ENCODE measurements at places on chromosomes 6 and 20. TPM values are rescaled to one million over a fixed set of nuclear protein-coding genes. Genes with fewer than 3 reads are reported as not detected.

TRIM26 gene
- polyA plus RNA-seq, result 24.6 TPM

OLIG3 gene
- polyA plus RNA-seq, result 0.07 TPM

DNA sequence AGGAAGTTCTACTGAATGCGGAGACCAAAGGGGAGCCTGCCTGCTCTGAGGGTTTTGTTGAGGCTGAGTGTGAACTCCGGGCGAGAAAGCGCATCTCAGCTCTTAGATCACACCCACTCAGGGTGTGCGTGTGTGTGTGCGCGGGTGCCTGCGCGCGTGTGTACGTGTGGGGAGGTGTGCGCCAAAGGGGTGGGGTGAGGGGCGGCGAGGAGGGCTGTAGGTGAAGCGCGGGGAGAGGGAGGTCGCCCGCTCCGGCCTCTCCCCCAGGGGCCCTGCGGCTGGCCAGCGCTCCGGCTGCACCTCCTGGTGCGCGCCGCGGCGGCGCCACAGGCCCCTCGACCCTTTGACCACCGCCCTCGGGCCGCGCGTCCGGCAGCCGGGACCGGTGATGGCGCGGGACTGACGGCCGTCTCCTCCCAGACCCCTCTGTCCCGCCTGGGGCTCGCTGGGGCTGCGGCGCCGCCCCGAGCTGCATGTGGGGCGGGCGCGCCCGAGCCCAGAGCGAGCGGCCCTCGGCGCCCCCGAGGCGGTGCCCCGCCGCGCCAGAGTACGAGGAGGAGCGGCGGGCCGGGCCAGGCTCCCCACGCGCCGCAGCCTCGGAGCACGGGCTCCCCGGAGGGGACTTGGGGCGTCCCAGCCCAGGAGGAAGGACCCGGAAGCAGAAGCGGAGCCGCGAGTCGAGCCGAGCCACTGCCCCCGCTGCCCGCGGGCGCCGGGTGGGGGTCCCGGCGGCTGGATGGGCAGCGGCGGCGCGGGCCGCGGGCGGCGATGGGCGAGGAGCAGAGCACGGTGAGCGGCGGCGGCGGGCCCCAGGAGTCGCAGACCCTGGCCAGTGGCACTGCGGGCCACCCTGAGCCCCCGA, at the start of gene RNF217:
TSS of gene RNF217 (plus strand) at position 661 of the 862 bp plus-strand sequence. CDS start at position 769, 108 bp downstream.
- H3K4me1 ChIP-seq, result peaks cover 17% of the 10 kb centered on the region
- H3K27me3 ChIP-seq, result no peaks in the 10 kb centered on the region
- peak within 1 kb of the TSS; percentile 87 for H3K27ac ChIP-seq
- H3K4me3 ChIP-seq, result peak within 1 kb of the TSS; percentile 87
- DNase-seq, result peak; percentile 60

TMEM239 gene
- not detected for polyA plus RNA-seq

GRCh38 chr6:89596056-89596455, 42.5 kb downstream of the LYRM2 start:
- DNase-seq, result no peak
- no peak overlapping the region for H3K27ac ChIP-seq
- no peaks in the 10 kb centered on the region for H3K4me1 ChIP-seq
- H3K27me3 ChIP-seq, result no peaks in the 10 kb centered on the region

TRERF1 gene
- polyA plus RNA-seq, result 1.3 TPM

CPNE5 gene
- 1.2 TPM for polyA plus RNA-seq

COL11A2 gene
- 3.1 TPM for polyA plus RNA-seq

- no peaks in the 10 kb centered on the region for H3K4me1 ChIP-seq
- H3K27me3 ChIP-seq, result no peaks in the 10 kb centered on the region
- no peak overlapping the region for H3K4me3 ChIP-seq
- H3K36me3 ChIP-seq, result no peaks in the 10 kb centered on the region
- no peak overlapping the region for H3K27ac ChIP-seq
- DNase-seq, result no peak
Observed at GRCh38 chr6:93123585-93123984, 295.8 kb downstream of the EPHA7 start.

SLC22A3 gene
- polyA plus RNA-seq, result 0.66 TPM

DNA sequence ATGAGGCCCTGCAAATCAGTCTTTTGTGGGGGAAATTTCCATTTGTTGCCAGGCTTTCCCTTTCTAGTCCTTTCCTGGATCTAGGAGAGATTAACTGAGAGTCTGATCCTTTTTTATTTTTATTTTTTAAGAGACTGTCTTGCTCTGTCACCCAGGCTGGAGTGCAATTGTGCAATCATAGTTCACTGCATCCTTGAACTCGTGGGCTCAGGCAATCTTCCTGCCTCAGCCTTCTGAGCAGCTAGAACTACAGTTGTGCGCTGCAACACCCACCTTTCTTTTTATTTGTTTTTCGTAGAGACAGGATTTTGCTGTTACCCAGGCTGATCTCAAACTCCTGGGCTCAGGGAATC, 22.9 kb downstream of the OR2B2 start:
- H3K27ac ChIP-seq, result no peak overlapping the region
- H3K4me3 ChIP-seq, result no peak overlapping the region
- H3K36me3 ChIP-seq, result no peaks in the 10 kb centered on the region
- DNase-seq, result no peak

DNA sequence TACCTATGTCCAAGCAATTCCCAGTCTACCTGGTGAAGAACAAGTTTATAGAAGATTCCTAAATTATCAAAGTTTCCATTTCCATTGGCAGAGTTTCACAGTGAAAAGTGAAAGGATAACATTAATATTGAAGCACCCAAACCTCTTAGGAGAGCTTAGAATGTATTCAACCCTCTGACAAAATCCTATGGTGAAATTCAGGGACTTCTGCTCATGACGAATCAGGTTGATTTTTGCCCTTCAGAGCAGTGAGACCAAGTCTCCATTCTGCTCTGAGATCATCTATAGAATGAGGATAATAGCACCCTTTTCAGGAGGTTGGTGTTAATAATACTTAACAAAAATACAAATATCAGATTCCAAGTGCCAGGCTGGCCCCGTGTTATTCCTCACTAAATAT, 15.5 kb downstream of the SERPINB1 start:
- no peak overlapping the region for H3K4me3 ChIP-seq
- H3K27ac ChIP-seq, result no peak overlapping the region
- no peaks in the 10 kb centered on the region for H3K36me3 ChIP-seq

MCCD1 gene
- not detected for polyA plus RNA-seq

ENPP4 gene
- polyA plus RNA-seq, result 9.9 TPM

MCHR2 gene
- not detected for polyA plus RNA-seq

GRCh38 chr6:161836643-161837448, 563.0 kb upstream of the AGPAT4 start:
- H3K4me1 ChIP-seq, result no peaks in the 10 kb centered on the region
- H3K27ac ChIP-seq, result no peak overlapping the region
- H3K4me3 ChIP-seq, result no peak overlapping the region
- H3K27me3 ChIP-seq, result no peaks in the 10 kb centered on the region

GRCh38 chr20:32963176-32963575, 41.1 kb downstream of the SUN5 start:
- H3K36me3 ChIP-seq, result no peaks in the 10 kb centered on the region
- no peaks in the 10 kb centered on the region for H3K4me1 ChIP-seq
- H3K27ac ChIP-seq, result no peak overlapping the region
- H3K27me3 ChIP-seq, result no peaks in the 10 kb centered on the region

DNA sequence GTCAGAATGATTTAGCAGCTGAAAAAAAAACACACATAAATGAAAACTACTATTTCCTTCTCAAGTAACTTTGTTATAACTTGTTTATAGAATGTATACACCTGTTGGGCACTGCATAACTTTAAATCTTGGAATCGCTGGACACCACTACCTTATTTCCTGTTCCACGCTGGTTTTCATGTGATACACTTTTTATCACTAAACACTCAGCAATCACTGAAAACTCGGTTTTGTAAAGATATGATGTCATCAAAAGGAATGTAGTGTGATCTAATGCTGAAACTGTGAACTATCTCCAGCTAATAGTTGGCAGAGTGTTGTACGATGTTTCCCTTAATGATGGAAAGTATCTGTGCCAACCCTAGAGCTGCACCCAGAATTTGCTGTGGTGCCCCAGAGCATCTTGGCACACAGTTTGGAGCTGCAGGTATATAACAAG, 127.9 kb downstream of the BACH2 start:
- peaks cover 5% of the 10 kb centered on the region for H3K4me1 ChIP-seq
- H3K4me3 ChIP-seq, result no peak overlapping the region
- no peaks in the 10 kb centered on the region for H3K36me3 ChIP-seq

DNA sequence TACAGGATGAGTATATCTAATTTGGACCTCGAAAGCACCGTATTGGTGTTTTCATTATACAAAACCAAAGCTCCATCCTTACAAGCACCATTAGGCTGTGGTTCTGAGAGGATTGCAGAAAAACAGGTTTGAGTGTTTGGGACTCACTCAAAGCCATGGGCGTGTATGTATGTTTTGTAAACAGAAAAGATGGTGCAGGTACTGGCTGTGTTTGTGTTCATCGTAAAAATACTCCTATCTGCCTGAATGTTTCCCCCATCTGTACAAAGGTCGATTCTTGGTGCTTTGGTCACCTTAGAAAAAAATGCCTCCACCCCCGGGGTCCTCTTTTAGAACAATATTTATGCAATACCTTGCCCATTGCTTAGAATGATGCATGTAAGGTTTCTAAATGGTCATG, 286.6 kb downstream of the TSHZ2 start:
- no peaks in the 10 kb centered on the region for H3K36me3 ChIP-seq
- no peak overlapping the region for H3K4me3 ChIP-seq
- H3K27ac ChIP-seq, result no peak overlapping the region
- H3K27me3 ChIP-seq, result no peaks in the 10 kb centered on the region

FAM217A gene
- 0.76 TPM for polyA plus RNA-seq

GRCh38 chr20:57265997-57266290, 497 bp downstream of the BMP7 start:
- H3K4me1 ChIP-seq, result no peaks in the 10 kb centered on the region
- H3K4me3 ChIP-seq, result no peak overlapping the region
- DNase-seq, result no peak
- no peak overlapping the region for H3K27ac ChIP-seq
- peaks cover 17% of the 10 kb centered on the region for H3K27me3 ChIP-seq

DNA sequence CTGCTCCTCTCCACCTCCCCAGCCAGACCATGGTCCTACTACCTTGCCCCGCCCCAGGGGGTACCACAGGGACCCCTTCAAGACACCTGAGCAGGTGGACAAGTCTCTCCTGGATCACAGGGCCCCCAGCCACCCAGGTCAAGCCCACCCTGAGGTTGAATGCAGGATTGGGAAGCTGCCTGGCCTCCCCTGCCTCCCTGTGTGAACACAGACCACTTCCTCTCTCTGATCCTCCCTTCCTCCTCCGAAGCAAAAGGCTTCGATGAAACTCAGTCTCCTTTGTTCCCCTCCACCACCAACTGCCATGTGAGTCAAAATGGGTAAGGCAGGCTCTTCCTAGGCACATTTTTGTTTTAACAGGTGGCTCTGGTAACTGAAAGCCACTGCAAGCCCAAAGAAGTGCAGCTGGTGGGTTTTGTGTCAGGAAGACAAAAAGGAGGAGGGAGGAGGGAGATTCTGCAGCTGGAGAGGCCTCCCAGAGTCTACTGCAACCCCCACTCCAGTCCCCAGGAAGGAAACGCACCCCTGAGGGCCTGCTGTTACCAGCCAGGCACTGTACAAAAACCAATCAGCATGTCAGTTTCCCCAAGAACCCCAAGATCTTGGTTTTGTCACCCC, 5.4 kb downstream of the ADA start:
- no peak for DNase-seq
- H3K27me3 ChIP-seq, result no peaks in the 10 kb centered on the region
- no peak overlapping the region for H3K27ac ChIP-seq

DNA sequence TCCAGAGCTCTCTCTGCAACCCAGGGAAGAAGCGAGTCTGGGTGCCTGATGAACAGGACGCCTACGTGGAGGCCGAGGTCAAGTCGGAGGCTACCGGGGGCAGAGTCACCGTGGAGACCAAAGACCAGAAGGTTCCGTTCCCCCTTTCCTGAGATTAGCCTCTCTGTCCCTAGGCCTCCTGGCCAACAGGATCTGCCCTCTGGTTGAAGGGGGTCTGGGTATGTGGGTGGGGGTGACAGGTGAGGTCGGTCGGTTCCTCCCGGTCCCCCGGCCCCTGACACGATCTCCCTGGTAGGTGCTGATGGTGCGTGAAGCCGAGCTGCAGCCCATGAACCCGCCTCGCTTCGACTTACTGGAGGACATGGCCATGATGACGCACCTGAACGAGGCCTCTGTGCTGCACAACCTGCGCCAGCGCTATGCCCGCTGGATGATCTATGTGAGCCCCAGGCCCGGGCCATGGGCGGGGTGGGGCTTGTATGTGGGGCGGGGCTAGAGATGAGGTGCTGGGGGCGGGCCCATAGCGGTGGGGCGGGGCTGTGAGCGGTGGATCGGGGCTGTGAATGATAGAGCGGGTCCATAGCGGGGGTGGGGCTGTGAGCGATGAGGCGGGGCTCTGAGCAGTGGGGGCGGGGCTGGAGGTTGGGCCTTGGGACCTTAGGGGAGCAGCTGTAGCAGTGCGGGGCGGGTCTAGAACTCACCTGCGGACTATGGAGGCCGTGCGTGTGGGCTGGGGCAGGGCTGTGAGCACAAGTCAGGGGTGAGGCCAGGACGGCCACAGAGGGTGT, 23.9 kb downstream of the MYH7B start:
- no peak for DNase-seq
- H3K4me3 ChIP-seq, result no peak overlapping the region
- H3K27ac ChIP-seq, result no peak overlapping the region
- H3K4me1 ChIP-seq, result no peaks in the 10 kb centered on the region
- no peaks in the 10 kb centered on the region for H3K27me3 ChIP-seq

PRR3 gene
- 8.7 TPM for polyA plus RNA-seq

PTGIS gene
- polyA plus RNA-seq, result 1.6 TPM

DNA sequence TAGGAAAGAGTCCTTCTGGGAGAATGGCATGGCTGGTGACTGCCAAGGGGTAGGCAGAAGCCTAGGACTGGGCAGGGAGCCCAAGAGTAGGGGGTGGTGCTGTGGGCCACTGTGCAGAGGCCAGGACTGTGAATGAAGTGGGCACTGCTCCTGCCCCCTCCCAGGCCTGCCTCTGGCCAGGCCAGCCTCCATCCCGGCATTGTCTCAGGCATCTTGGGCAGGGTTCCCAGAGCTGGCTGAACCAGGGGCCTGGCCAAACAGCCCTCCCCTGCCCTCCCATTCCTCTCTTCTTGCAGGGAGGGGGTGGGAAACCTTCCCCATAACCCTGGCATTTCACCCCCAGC, 81.6 kb downstream of the MRPL14 start:
- H3K4me3 ChIP-seq, result no peak overlapping the region
- peaks cover 16% of the 10 kb centered on the region for H3K4me1 ChIP-seq
- H3K36me3 ChIP-seq, result no peaks in the 10 kb centered on the region
- DNase-seq, result no peak

GRCh38 chr6:17865243-17865642, 122.2 kb downstream of the KIF13A start:
- no peak overlapping the region for H3K4me3 ChIP-seq
- no peaks in the 10 kb centered on the region for H3K36me3 ChIP-seq
- peaks cover 15% of the 10 kb centered on the region for H3K4me1 ChIP-seq
- no peak overlapping the region for H3K27ac ChIP-seq

C4B gene
- 137 TPM for polyA plus RNA-seq

- H3K27me3 ChIP-seq, result no peaks in the 10 kb centered on the region
- no peaks in the 10 kb centered on the region for H3K36me3 ChIP-seq
- no peak overlapping the region for H3K4me3 ChIP-seq
- DNase-seq, result no peak
- H3K27ac ChIP-seq, result no peak overlapping the region
- H3K4me1 ChIP-seq, result no peaks in the 10 kb centered on the region
Observed at GRCh38 chr6:90820436-90820835, 233.6 kb upstream of the MAP3K7 start.

TBP gene
- 17.3 TPM for polyA plus RNA-seq

RFX6 gene
- 3.3 TPM for polyA plus RNA-seq
